CD4-positive, alpha-beta T cell treated with Interleukin-6 at 100 ng/mL for 8 hours (primary cell): ENCODE measurements at places on chromosomes 13 and 19.

GRCh38 chr13:104106705-104107393, 1040.6 kb upstream of the SLC10A2 start:
- no peak for DNase-seq

DNA sequence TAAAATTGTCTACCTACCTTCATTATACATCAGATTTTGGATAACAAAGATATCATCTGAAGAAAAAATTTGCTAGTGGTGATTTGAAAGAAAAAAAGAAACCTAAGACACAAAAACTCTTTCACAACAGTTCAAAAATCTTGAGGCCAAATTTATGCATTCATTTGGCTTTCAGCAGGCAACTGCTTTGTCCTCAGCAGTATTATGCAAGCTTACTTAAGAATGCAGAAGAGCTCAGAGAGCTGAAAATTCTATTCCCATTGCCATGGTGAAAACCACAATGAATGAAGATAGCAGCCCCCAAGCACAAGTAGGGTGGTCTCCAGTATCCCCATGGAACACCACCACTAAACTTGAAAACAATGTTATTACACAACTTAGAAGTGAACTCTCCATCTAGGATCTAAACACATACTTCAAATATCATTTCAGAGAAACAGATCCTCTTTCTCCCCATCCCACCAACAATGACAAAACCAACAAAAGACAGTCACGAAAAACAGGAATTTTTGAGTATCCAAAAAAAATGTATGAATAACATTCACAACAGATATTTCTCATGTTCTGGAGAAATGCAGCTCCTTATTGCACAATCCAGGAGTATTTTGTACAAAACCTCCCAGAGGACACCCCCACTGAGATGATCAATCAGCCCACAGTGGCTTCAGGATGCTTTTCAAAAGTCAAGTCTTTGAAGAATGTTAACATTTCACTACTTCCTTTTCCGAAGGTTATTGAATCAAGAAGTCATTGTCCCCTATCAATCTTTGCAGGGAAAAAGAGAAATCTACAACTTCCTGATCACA, 192.7 kb downstream of the LHFPL6 start:
- no peak for DNase-seq

DNA sequence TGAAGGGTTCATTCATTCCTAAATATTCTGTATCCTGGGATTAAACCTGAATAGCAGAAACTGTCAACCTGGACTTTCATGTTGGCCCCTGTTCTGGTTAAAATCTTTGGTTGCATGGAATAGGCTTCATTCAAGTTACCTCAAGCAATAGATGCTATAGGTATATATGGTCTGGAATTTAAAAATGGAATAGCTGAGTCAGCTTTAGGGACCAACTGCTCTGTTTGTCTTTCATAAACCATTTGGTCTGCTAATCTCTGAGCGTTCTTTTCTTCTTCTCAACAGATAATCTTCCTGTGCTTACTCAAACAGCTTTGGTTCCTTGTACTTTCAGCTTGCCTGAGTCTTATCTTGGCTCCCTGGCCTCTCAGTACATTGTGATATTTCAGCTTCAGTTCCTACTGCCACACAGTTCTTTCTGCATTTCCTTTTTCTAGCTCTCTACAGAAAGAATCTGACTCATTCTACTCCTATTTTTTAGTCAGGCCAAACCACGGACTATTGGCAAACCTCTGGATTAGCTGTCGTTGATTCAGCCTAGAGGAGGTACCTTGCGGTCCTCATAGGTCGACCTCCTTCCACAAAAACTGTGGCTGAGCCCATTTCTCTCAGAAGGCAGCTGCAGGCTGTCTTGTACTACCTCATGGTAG, 35.9 kb upstream of the MAB21L1 start:
- no peak for DNase-seq

DNA sequence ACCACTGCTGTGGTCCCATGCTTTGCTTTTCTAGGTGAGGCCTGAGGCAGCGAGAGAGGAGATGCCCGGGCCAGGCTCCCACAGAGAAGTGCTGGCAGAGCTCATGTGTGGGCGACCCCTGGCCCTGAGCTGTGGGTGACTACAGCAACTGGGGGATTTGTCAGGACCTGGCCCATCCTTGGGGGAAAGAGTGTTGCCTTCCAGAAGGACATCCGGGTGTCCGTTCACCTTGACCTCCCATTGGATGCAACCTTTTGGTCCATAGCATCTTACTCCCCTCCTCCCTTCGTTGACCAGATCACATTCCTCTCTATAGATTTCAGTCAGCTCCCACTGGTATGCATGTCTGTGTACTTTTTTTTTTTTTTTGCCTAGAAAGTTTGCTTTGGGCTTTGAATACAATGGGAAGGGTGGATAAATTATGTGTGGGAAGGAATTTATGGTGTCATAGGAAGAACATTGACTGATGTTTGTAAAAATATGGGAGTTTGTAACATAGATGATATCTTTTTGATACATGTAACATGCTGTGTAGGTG, 84.2 kb upstream of the RNF113B start:
- no peak for DNase-seq

DNA sequence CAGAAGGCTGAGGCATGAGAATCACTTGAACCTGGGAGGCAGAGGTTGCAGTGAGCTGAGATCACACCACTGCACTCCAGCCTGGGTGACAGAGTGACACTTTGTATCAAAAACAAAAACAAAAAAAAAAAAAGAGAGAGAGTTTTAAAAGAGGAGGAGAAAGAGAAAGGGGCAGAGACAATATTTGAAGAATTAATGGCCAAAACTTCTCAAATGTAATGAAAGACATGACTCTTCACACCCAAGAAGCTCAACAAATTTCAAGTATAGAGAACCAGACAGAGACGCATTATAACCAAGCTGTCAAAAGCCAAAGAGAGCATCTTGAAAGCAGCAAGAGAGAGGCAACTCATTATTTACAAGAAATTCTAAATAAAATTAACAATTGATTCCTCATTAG, 36.9 kb upstream of the USP12 start:
- no peak for DNase-seq

DNA sequence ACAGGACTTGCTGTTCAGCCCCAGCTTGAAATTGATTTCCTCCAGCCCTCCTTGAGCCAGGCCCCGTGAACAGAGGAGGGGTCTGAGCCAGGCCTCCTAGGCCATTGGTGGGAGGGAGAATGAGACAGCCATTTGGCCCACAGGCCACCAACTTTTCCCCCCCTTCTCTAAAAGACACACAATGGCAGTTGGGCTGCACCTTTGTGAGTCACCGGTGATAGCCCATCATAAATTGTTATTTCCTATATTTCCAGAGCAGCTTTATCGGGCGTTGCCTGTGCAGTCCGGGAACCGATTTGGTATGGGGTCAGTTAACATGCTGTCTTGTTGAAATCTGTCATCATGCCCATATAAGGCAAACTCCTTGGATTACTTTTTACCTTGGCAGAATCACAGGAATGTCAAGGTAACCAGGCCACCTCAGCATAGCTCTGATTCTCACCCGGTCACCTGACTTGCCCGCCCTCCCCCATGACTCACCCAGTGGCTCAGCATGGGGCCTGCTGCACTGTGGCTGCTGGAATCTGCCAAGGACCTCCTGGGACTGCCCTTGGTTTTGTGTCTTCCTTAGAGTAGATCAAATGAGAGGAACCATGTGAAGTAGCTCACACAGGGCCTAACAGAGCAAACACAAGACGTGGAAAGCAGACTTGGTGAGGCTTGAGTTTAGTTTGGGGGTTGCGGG, 36.1 kb downstream of the ACTN4 start:
- DNase-seq: peak; percentile 55

GRCh38 chr13:29923554-29924481, 73.4 kb upstream of the UBL3 start:
- DNase-seq: peak; percentile 69

GRCh38 chr13:96940961-96941360, 53.3 kb downstream of the OXGR1 start:
- no peak for DNase-seq

GRCh38 chr13:70874636-70875035, 766.4 kb upstream of the KLHL1 start:
- DNase-seq: no peak

DNA sequence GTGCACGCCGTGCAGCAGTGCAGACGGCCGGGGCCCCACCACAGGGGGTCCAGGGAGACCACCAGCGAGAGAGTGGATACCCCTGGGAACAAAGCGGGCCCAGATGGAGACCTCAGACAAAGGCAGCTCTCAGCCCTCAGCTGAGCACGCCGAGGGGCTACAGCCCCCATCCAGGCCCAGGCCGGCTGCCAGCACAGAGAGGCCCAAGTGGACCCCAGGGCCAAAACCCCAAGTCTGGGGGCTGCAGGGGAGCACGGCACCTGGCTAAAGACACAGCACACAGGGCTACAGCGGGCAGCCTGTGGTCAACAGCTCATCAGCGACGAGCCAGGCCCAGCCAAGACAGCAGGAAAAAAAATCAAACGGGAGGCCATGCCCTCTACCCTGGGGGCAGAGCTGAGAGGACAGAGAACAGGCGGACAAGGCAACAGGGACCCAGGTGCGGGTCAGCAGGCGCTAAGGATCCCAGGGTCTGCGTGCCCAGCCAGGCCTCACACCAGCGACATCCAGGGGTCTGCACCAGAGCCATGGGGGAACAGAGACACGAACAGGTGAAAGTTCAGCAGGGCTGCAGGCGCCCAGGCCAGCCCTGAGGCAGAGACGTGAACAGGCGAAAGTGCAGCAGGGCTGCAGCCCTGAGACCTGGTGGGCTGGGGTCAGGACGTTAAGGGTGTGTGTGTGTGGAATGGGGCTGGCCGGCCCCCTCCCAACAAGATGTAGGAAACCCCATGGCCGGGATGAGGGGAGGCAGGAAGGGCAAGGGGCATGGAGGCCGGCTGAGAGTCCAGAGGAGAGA, 34.3 kb downstream of the RASA3 start:
- DNase-seq: no peak

DNA sequence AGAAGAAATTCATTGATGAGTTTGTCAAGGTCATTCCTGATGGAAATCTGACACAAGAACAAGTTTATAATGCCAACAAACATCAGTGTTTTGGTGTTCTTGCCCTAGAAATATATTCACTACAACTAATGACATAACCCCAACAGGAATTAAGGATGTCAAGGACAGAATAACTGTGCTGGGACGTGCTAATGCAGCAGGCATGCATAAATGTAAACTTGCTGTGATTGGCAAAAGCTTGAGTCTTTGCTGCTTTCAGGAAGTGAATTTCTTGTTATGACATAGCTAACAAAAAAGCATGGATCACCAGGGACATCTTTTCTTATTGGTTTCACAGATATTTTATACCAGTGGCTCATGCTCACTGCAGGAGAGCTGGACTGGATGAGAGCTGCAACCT, 144.6 kb downstream of the KCTD12 start:
- DNase-seq: no peak

DNA sequence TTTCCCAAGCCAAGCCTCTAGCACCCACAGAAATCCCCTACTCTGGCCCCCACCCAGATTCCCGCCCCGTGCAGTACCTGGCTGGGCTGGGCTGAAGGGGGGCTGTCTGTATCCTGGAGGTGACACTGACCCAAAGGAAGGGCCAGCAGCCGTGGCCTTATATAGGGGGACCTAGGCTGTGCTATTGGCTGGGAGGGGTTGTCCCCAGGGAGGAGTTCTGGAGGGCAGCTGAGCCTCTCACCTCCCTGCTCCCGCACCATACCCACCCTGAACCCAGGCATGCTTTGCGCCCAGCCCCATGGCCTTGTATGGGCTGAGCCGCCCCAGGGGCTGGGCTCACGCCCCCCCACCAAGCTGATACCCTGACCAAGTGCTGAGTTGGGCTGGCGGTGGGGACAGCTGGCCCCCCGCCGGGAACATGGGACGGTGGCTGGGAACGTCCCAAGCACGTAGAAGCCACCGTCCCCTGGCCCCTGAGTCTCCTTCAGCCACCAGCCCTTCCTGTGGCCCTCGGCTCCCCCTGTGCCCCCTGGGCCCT, at the start of gene CKM:
CKM (minus strand) TSS at position 132 of the 538 bp plus-strand sequence. CDS start 3,162 bp downstream, outside the sequence.
- no peak for DNase-seq

DNA sequence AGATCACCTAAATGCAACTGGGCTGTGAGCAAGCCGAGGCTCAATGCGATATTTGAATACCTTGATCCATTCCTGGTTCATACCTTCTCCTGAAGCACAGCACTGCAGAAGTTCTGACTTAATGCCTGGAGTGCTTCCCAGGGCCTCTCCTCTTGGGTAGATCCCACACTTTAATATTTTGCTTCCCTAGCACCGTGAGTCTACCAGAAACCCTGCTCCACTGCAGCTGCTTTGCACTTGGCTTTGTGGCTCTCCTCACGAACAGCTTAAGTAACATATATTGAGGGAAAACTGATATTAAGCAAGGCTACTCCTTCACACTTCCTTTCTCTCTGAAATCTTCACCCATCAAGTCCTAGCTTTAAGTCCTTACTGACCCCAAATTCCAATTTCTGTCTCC, 51.6 kb upstream of the C13orf42 start:
- DNase-seq: no peak

DNA sequence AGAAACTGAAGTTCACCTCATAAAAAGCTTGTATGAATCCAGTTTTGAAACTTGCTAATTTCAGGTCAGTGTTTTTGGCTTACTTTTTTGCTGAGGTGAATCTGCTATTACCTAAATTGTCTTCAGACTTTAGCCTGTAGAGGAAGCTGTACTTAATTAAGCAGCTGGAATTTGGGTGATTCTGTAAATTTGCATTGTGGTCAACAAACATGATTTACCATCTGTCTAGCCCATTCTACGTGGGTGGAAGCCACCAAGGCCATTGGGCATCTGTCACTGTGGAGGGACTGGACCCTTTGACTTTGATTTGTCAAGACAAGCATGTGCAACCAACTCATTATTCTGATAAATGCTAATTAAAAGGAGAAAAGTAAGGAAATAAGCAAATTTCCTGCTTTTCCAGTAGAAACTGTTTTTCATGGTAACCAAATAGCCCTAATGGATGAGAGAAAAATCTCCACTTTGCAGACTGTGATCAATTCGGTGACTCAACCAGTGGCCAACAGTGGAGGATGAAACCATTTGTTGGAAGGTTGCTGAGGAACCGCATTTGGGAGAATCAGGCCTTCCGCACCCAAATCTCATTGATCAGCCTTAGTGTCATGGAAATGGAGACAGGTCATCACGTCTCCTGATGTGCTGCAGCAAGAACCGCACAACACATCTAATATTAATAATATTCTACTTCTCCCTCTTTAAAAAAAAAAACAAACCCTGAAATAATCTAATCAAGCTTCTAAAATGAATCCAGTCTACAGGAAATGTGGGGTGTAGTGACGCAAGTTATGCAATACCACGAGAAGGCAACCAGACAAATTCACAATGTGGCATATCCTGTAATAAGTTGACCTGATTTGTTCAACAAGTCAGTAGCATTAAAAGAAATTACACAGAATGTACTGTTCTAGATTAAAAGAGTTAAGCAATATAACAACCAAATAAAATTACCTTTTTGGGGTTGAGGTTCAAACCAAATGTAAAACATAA, 54.3 kb downstream of the GARRE1 start:
- peak; percentile 50 for DNase-seq

DNA sequence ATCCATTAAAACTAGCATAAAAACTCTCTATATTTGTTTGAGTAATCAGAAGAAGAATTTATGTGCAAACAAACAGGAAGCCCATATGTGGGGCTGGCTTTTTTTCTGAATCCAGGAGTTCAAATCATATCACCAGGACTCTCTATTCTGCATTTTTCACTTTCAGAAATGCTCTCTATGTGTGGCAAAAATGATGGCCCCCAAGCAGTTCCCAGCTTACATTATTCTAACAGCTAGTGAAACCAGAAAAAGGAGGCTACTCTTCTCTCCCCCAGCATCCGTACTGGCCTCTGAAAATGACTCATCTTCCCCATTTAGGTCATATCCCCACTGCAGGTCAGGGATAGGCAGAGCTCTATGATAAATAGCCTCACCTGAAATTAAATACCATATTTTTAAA, 20.4 kb downstream of the RBM26 start:
- peak; percentile 21 for DNase-seq

- DNase-seq: no peak
Observed at GRCh38 chr13:52399708-52400107, 6.3 kb downstream of the THSD1 start.

GRCh38 chr19:38210458-38210987, 13.5 kb downstream of the DPF1 start:
- DNase-seq: no peak
